ENCODE measurements at places on chromosomes 5 and 9.

- no peak for DNase-seq
These were observed 104.2 kb downstream of the MARCHF3 start for GRCh38 chr5:126926187-126926586.

DNA sequence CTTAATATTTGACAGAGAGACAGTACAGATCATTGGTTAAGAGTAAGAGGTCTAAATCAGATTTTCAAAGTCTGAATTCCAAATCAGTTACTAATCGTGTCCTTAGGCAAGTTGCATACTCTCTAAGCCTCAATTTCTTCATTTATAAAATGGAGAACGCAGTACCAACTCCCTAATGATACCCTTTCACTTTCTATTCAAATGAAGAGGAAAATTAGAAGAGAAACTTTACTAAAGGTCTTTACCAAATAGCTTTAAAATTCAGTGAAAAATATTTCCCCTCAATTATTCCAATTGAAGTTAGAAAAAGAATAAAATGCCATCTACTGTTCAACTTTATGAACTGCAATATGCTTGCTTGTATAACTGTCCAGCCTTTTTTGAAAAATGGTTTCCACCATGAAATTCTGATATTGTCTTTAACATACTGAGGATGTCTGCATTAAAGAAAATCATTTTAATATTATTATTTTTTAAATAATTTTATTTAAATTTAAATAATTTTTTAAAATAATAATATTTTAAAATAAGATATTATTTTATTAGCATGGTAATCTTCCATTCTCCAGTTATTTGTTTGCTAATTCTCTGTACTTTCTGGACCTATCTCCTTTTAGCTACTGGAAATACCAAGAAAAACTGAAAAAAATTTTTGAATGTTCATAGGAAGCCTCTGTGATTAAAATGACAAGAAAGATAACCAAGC is 36.0 kb downstream of the POC5 start:
- no peak for DNase-seq

DNA sequence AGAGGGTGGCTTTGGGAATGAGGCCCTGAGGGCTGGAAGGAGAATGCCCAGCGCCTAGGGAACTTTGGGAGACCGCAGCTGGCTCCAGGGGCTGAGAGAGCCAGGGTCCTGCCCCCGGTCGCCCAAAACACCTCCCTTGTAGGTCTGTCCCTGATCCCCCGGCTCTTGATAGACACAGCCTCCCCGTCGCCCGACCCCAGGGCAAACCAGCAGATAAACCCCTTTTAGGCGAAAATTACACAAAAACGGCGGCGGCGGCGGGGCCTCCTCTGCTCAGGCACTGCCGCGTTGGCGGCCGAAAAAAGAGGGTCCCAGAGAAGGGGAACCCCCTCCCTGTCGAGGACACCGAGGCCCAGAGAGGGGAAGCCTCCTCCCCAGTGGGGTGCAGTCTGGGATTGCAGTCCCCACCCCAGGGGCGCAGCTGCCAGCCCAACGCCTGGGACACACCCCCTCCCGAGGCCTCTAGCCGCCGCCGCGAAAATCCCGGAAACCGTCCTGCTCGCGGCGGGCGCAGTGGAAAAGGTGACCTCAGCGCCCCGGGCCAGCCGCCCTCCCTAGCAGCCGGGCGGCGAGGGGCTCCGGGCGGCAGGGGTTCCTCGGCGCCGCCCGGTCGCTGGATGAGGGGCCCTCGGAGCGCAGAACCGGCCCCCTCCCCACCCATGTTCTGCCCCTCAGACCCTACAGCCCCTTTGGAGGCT is 3.1 kb upstream of the BARX1 start:
- peak; percentile 21 for DNase-seq

- DNase-seq: no peak
These were observed 153.8 kb downstream of the AUH start for GRCh38 chr9:91207729-91208418.

- no peak for DNase-seq
These were observed 16.7 kb downstream of the GCNT1 start for GRCh38 chr9:76475686-76476085.

DNA sequence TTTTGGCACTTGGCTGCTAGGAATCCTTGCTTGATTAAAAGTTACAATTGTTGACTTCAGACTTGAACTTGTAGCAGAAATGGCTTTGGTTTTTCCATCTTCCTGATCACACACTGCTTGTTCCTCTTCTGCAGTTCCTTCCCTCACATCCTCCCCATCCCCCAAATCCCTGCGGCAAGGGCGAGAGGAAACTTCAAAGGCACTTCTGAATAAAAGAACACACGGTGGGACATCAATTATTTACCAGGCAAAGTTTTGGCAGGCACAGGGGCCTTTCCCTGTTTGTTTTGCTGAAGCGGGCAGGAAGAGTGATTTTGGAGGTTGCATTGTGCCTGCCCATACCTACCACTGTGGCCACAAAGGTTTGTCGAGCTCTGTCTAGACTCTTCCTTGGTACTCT is 260.9 kb downstream of the KIF4B start:
- DNase-seq: no peak

DNA sequence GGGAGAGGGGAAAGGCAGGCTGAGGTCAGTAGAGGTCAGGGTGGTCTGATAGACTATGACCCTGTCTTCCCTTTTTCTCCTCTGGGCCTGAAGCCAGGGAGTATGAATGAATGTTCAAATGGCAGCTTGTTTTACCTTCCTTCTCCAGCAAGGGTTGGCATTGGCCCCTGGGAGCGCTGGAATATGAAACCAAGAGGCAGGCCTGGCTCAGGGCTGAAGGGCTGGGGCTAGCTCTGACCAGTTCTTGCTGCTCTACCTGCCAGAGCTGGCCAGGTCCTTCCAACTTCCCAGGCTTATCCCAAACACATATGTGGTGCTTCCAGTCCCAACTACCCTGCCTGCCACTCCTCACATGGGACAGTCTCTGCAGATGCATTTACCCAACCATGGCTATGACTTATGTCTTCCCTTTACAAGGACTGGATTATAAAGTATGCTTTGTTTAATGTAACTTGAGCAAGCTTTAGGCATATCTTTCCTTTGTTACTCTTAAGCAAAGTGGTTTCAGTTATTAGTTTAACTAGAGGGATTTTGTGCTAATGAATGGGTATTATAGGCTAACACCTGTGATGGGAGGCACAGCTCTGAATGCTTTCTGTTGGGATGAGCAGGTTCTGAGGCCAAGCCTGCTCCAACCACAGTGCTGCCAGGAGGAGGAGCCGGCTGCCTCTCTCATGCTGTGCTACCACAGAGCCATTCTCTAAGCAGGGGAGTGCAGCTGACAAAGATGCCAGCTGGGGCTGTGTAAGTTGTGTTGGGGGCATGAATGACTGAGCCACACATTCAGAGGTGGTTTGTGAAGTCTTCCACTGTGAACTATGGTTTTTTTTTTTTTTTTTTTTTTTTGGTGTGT is 6.1 kb downstream of the CCNI2 start:
- no peak for DNase-seq

DNA sequence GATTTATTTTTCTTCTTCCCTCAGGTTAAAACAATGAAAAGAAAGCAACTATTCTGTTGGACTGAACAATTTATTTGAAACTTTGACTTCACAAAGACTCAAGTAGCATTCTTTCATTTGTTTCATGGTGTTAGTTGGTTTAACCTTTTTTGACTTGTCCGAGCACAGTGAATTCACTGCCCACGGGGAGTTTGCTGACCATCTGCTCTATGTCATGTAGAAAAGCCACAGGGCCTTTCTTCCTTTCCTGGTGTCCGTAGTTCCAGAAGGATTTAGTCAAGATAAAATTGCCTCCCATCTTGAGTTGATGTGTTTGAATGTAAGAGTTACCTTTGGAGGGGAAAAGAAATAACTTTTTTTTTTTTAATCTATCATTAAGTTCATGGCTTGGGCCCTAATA is 55.1 kb upstream of the ZNF608 start:
- no peak for DNase-seq

DNA sequence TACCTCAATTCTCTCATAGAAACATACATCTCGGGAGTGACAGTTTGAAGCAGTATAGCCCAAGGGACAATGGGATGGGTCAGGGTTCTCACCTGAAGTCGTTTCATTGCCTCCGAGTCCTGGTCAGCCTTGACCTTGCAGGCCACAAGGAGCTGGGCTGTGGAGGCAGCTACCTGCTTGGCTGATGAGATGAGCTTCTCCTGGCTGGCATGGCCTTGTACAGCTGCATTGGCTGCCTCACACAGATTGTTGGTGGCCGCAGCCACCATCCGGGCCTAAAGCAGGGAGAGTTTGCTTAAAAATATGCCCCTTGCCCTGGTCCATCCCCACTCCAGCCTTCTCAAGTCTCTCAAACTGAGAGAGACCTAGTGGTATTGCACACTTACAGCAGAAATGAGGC is 8.5 kb upstream of the TPM2 start:
- DNase-seq: no peak

- no peak for DNase-seq
These were observed 23.7 kb downstream of the SLC6A7 start for GRCh38 chr5:150213530-150213929.

- DNase-seq: no peak
These were observed 734 bp downstream of the SKP1 start for GRCh38 chr5:134175921-134176510.

DNA sequence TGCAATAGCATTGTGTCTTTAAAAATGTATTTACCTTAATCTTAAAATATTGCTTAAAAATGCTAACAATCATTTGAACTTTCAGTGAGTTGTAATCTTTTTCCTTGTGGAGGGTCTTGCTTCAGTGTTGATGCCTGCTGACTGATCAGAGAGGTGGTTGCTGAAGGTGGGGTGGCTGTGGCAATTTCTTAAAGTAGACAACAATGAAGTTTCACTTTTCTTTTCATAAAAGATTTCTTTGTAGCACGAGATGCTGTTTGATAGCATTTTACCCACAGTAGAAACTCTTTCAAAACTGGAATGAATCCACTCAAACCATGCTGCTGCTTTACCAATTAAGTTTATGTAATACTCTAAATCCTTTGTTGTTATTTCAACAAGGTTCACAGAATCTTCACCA is 50.8 kb downstream of the NR3C1 start:
- DNase-seq: no peak

GRCh38 chr5:134086225-134086942 is 28.1 kb upstream of the TCF7 start:
- DNase-seq: no peak

DNA sequence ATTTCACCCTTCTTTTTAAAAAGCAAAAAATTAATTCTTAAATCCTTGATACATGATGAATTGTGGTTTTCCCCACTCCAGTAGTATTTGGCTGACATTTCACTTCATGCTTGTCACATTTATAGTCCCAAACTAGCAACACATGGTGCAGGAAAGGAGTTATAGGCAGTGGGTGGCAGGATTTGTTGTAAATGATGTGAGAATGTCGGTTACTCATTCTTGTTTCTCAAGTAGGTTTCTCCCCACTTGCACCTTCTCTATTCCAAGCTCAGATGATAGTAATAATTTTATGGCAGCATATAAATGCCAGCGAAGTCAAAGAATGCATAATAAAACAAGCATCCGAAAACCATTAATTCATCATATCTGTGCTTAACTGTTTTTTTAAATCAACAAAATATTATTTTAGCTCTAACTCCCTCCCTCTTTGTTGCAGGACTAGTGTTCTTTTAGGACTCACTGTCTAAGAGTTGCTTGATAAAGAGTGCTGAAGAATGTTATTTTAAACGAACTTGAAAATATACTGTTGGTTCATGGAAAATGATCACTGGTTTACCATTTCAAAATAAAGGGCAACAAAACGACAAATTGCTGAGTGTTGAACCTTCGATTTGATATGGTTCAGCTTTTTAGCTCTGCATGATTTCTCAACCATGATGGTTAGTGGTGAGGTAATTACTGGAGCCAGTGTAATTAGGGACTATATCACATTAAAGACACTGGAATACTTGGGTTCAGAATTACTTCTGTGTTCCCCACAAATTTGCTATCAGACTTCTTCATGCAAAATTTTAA is 88.1 kb upstream of the ADAMTSL1 start:
- DNase-seq: no peak

GRCh38 chr5:178153530-178154340 is at the start of gene NHP2:
Gene NHP2, minus strand, starts transcription at chr5:178153885. Its CDS starts 68 bp downstream, at chr5:178153817.
- peak; percentile 98 for DNase-seq

- DNase-seq: no peak
These were observed 7.9 kb upstream of the KCNMB1 start for GRCh38 chr5:170397059-170397458.

- DNase-seq: no peak
These were observed 607.9 kb upstream of the TLE4 start for GRCh38 chr9:78963911-78964310.

- no peak for DNase-seq
These were observed 20.2 kb upstream of the NREP start for GRCh38 chr5:111776913-111777781.

- DNase-seq: no peak
These were observed 448.4 kb upstream of the TLE4 start for GRCh38 chr9:79123415-79123814.

GRCh38 chr5:9892696-9893095 is 262.5 kb upstream of the TAS2R1 start:
- no peak for DNase-seq

- no peak for DNase-seq
These were observed 158.5 kb downstream of the SLIT3 start for GRCh38 chr5:169142264-169142970.

GRCh38 chr9:135249711-135250110 is 162.2 kb downstream of the OLFM1 start:
- no peak for DNase-seq

- DNase-seq: no peak
These were observed 48.6 kb upstream of the PTPRD start for GRCh38 chr9:10661376-10661775.

- peak; percentile 24 for DNase-seq
These were observed 17.2 kb downstream of the SPTLC1 start for GRCh38 chr9:92097997-92098482.

GRCh38 chr5:180472269-180472668 is 21.9 kb upstream of the CNOT6 start:
- no peak for DNase-seq

DNA sequence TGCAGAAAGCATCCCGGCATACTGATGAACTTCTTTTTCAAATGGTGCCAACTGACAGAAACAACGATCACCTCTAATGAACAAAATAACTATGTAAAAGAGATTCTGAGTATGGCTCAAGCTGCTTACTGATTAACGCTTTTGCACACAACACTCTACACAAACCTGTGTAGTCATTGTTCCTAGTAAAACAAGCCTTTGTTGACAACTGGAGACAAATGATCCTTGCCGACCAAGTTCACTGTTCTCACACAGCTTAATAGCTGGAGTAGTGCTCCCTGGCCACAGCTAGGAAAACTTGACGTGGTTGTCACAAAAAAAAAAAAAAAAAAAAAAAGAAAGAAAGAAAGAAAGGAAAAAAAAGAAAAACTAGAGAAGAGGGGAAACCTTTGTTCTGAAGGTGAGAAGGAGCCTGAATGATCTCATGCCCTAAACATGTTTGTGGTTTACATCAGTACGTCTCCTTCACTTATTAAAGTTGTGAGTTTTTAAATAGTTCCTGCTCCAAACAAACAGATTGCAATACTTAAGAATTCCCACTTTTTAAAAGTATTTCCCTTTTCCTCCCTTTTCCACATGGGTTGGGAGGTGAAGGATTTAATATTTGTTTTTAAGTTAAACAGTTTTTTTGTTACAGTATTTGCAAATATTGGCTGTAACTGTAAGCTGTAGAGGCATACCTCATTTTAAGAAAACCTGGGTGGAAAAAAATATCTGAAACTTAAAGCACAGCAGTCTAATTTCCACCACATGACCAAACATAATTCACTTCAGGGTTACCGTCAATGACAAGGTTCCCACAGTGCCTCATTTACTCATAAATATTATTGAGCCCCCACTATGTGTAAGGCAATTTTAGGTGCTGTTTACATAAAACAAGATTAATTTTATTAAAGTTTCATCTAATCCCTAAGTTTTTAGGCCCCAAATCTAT is 63.7 kb downstream of the GLIS3 start:
- DNase-seq: no peak

GRCh38 chr9:98846879-98847278 is 39.4 kb downstream of the GALNT12 start:
- no peak for DNase-seq

Measured in stimulated activated CD4-positive, alpha-beta T cell treated with anti-CD3 and anti-CD28 coated beads, Interleukin-4, amount 100 ng/mL, for 1 hour (primary cell).